ENCODE measurements at places on chromosomes 4 and X.

GRCh38 chr4:54855191-54855854 is 197.6 kb downstream of the KIT start:
- DNase-seq: no peak

DNA sequence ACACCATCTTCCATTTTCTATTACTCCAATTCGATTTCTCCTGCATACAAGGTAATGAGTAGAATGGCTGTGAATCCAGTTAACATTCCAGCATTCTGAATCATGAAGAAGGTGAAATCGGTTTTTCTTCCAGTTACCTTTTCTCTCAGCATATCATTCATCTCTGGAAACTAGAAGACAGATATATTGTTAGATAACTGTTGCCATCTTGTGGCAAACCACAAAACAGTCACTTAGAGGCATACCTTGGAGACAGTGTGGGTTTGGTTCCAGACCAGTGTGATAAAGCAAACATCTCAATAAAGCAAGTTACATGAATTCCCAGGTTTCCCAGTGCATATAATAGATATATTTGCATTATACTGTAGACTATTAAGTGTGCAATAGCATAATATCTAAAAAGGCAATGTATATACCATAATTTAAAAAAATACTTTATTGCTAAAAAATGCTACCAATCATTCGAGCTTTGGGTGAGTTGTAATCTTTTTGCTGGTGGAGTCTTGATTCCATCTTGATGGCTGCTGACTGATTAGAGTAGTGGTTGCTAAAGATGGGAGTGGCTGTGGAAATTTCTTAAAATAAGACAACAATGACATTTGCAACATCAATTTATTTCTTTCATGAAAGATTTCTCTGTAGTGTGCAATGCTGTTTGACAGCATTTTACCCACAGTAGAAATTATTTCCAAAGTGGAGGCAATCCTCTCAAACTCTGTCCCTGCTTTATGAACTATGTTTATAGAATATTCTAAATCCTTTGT is 82.1 kb downstream of the SLC39A8 start:
- no peak for DNase-seq

- DNase-seq: no peak
Observed at GRCh38 chr4:16859031-16859430, 39.4 kb downstream of the LDB2 start.

GRCh38 chr4:10706236-10706635 is 21.7 kb upstream of the CLNK start:
- no peak for DNase-seq
